Stimulated activated CD4-positive, alpha-beta T cell treated with anti-CD3 and anti-CD28 coated beads, Interleukin-4, amount 100 ng/mL, for 4 hours (primary cell): ENCODE measurements at places on chromosomes 4 and X.
A peak's percentile ranks its signal among the peaks of the same experiment; 100 is the strongest.

GRCh38 chrX:45006002-45006800, 133.2 kb downstream of the KDM6A start:
- DNase-seq: no peak

DNA sequence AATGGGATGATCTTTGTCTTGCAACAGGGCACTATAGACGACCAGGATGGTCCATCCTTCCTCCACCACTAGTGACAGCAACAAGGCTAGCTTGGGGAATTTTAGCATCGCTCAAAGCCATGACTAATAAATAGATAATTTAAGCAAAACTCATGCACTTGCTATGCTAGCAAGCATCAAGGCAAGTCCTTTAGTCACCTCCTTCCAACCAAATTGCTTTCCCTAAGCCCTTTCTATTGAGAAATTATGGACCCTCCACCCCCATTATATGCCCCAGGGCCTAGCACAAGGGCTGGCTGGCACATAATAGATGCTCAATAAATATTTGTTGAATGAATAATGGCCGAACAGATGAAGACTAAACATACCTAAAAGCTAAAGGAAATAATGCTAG, 28.6 kb downstream of the SLC16A2 start:
- DNase-seq: no peak

DNA sequence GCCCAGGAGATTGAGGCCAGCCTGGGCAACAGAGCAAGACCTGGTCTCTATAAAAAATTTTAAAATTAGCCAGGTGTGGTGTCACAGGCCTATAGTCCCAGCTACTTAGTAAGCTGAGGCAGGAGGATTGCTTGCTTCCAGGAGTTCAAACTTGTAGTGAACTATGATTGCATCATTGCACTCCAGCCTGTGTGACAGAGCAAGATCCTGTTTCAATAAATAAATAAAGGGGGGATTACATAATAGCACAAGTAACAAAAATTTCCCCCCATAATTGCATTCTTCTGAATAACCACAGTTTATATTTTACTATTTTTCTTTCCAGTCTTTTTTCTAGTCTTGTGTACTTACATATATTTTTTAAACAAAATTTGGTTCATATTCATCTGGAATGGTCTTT, 135.6 kb downstream of the CHIC2 start:
- no peak for DNase-seq

GRCh38 chr4:84967243-84967690, 777 bp upstream of the WDFY3 start:
- DNase-seq: no peak

DNA sequence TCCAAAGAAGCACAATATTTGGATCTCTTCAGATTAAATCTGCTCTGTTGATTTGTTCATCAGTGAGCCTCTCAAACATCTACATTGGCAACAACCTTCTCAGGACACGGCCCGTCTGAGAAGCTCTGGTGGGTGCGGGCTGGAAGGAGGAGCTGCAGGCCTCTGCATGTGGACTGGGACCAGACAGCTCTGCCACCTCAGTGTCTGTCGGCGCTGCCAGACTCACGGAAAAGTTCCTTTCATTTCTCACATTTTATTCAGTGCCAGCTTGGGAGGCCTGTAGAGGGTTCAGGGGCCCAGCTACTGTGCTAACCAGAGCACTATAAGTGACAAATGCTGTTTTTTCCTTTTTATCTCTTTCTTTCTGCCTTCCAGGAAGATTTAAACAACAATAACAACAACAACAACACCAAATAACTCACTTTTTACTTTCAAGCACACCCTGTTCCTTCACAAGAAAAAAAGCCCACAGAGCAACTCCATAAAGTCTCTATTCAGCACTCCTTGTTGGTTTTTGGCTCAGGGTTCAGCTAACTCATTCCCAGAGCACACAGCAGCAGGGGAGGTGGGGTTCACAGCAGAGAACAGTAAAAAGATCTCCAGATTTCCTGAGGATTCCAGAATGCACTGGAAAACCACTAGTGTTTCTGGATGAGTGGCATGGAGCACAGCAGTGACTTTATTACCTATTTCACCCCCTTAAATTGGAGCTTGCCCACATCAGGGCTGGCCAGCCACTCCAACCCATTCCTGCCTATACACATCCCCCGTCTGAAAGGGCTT, 23.2 kb upstream of the HOPX start:
- no peak for DNase-seq

DNA sequence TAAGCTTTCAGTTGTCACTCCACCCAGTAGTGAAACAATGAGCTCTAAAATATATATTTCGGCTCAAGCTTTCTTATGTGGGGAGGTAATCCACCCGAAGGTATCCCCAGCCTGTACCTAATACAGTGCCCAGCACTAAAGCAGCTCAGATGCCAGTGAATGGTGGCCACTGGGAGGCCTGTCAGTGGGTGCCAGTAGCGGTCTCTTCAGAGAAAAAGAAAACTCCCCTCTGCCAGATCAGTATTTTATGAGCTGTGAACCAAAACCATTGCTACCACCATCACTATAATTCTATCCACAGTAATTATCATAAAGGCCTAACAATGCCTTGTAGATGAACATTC, 835 bp upstream of the NFKB1 start:
- DNase-seq: peak; percentile 8

GRCh38 chrX:22135171-22135711, 103.1 kb downstream of the PHEX start:
- DNase-seq: no peak
